Mucosa of gallbladder (tissue), 1 donor: ENCODE measurements at places on chromosomes 7 and 10. TPM values are rescaled to one million over a fixed set of nuclear protein-coding genes. Genes with fewer than 3 reads are reported as not detected.

STK32C gene
- 23.8 TPM for total RNA-seq

GRID1 gene
- total RNA-seq, result 6.3 TPM

RAB19 gene
- total RNA-seq, result 8.8 TPM

NPSR1 gene
- not detected for total RNA-seq

WDFY4 gene
- 8.7 TPM for total RNA-seq

LIPK gene
- total RNA-seq, result not detected

ARHGEF35 gene
- 10.5 TPM for total RNA-seq

STN1 gene
- 29.2 TPM for total RNA-seq

ICA1 gene
- total RNA-seq, result 26.4 TPM

HTRA1 gene
- total RNA-seq, result 141 TPM

PRKAR2B gene
- 7.1 TPM for total RNA-seq

TNPO3 gene
- 44.0 TPM for total RNA-seq

MSMB gene
- total RNA-seq, result 15.8 TPM

ACTL6B gene
- 0.14 TPM for total RNA-seq

CASTOR2 gene
- total RNA-seq, result 21.7 TPM

VAX1 gene
- not detected for total RNA-seq

TECPR1 gene
- total RNA-seq, result 42.3 TPM

CHN2 gene
- total RNA-seq, result 24.7 TPM

TBXAS1 gene
- 40.9 TPM for total RNA-seq

ZNRF2 gene
- 32.8 TPM for total RNA-seq

LRMDA gene
- total RNA-seq, result 17.1 TPM

VPS37D gene
- 13.5 TPM for total RNA-seq

RELN gene
- 1.8 TPM for total RNA-seq

SPDYE9 gene
- total RNA-seq, result not detected

SPDYE5 gene
- total RNA-seq, result 0.09 TPM

RET gene
- 1.6 TPM for total RNA-seq

MSS51 gene
- total RNA-seq, result 2.0 TPM

MUC12 gene
- total RNA-seq, result 0.72 TPM

FEZF1 gene
- total RNA-seq, result 0.09 TPM

CDHR3 gene
- total RNA-seq, result 3.1 TPM

ZNF488 gene
- total RNA-seq, result 1.8 TPM

ZNF518A gene
- total RNA-seq, result 21.6 TPM

IKZF1 gene
- 17.4 TPM for total RNA-seq

HABP2 gene
- 296 TPM for total RNA-seq

CHAT gene
- 0.86 TPM for total RNA-seq

MOGAT3 gene
- total RNA-seq, result 0.14 TPM

CPA4 gene
- 0.43 TPM for total RNA-seq

PILRA gene
- 8.0 TPM for total RNA-seq

HTR5A gene
- total RNA-seq, result not detected

STEAP1B gene
- total RNA-seq, result not detected

AIFM2 gene
- 12.2 TPM for total RNA-seq

FGFR2 gene
- 135 TPM for total RNA-seq

SPDYE11 gene
- not detected for total RNA-seq

ARMC10 gene
- total RNA-seq, result 39.7 TPM

CPN1 gene
- total RNA-seq, result not detected

NPC1L1 gene
- 61.3 TPM for total RNA-seq

ETV1 gene
- total RNA-seq, result 136 TPM

CCDC136 gene
- total RNA-seq, result 25.3 TPM

PSD gene
- total RNA-seq, result 106 TPM

LBX1 gene
- not detected for total RNA-seq

GPR22 gene
- total RNA-seq, result not detected

TET1 gene
- 3.1 TPM for total RNA-seq

AKR1B1 gene
- 68.7 TPM for total RNA-seq

SLC26A5 gene
- 0.23 TPM for total RNA-seq

STRIP2 gene
- total RNA-seq, result 2.1 TPM
